ENCODE measurements at places on chromosomes 3 and 15. TPM values are rescaled to one million over a fixed set of nuclear protein-coding genes. Genes with fewer than 3 reads are reported as not detected.

DNA sequence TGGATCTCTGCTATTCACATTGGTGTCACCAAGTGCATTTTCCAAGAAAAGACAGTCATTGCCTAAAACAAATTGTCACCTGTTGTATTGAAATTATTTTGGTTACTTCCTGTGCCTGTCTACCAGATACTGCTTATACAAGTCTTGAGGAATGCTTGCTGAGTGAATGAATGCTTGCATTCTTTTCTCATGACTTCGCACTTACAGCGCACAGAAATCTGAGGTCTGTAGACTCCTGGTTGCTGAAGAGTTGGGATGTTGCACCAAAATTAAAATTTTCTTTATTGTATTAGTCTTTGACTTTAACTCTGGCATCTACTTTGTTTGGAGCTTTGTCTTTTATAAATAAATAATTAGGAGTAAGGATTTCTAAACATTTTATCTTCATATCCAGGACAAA lies 28.4 kb downstream of the SH3GL3 start:
- no peak for DNase-seq

- no peak for DNase-seq
Measured at GRCh38 chr15:78200276-78200930, 34.0 kb downstream of the ACSBG1 start.

- DNase-seq, result no peak
Measured at GRCh38 chr3:176359211-176359610, 838.1 kb downstream of the TBL1XR1 start.

GRCh38 chr3:152148579-152148978 lies 120.2 kb upstream of the MBNL1 start:
- no peak for DNase-seq

- no peak for DNase-seq
Measured at GRCh38 chr3:183914856-183915255, 30.2 kb upstream of the PARL start.

DNA sequence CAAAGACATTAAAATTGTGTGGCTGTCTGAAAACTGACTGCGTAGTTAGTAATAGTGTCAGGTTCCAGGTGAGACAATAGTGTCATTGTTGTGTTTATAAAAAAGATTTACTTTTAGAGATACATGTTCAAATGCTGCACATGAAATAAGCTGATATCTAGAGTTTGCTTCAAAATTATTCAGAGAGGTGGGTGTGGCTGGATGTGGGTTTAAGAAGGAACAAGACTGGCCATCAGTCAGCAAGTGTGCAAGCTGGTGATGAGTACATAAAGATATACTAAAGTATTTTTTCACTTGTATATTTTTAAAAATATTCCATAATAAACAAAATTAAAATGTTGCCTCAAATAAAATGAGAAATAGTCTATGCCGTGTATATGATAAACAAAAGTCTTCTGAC lies 190.6 kb downstream of the ARRDC4 start:
- no peak for DNase-seq

GRCh38 chr3:100966807-100967206 lies 26.4 kb downstream of the ABI3BP start:
- no peak for DNase-seq

GRCh38 chr3:148999806-149000205 lies 8.5 kb downstream of the GYG1 start:
- DNase-seq, result no peak

- DNase-seq, result no peak
Measured at GRCh38 chr3:21551019-21551418, 200.0 kb downstream of the ZNF385D start.

- no peak for DNase-seq
Measured at GRCh38 chr3:116647996-116648395, 61.6 kb upstream of the TUSC7 start.

DNA sequence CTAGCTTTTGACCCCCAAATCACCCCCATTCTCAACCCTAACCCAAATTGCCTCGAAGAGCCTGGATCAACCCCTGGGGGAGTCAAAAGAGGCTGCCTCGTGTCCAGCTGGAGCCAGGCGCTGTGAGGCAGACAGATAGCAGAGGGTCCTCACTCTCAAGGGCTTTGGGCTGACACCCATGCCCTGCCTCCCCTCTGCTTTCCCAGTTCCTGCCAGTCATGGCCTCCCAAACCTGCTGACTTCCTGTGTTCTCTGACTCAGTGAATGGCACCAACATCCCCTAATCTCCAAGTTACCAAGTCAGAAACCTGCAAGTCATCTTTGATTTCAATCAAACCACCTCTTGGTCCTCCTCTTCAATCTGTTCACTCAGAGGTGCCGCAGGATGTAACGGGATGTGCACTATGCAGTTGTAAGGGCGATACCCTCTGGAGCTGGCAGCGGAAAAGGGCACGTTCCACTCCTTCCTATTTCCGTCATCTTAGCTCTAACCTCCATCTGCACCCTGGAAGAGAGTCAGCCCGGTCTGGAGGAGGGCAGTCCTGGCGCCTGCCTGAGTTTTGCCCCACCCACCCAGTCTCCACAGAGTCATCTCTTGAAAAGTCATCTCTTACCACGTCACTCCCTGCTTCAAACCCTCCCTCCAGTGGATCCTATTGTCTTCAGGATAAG lies 52.4 kb upstream of the FAM174B start:
- no peak for DNase-seq

DNA sequence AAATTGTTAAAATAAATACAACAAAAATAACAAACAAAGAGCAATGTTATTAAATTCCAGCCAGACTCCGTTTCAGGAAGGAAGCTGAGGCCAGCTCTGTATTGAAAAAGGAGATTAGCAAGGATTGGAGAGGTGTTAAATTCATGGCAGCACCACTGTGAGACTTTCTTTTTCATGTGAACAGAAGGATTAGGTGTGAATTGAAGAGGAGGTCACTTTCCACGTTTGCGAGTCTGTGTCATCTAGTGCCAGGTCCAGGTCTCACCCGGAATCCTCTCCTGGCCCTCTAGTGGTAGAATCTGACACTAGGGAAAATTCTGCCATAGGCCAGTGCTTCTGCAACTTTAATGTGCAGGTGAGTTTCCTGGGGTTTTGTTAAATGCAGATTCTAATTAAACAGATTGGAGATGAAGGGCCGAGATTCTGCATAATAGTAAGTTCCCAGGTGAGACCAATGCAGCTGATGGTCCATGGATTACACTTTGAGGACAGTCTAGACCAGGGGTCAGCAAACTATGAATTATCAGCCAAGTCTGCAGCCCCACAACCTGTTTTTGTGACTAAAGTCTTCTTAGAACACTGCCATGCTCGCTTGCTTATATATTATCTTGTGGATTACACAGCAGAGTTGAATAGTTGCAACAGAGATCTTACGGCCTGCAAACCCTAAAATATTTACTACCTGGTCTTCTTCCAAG lies 9.2 kb upstream of the SLC6A1 start:
- DNase-seq, result peak; percentile 18

GRCh38 chr3:47007001-47007400 lies 27.5 kb downstream of the NBEAL2 start:
- DNase-seq, result no peak

GRCh38 chr15:92117261-92117731 lies 263.8 kb downstream of the SLCO3A1 start:
- DNase-seq, result no peak

DNA sequence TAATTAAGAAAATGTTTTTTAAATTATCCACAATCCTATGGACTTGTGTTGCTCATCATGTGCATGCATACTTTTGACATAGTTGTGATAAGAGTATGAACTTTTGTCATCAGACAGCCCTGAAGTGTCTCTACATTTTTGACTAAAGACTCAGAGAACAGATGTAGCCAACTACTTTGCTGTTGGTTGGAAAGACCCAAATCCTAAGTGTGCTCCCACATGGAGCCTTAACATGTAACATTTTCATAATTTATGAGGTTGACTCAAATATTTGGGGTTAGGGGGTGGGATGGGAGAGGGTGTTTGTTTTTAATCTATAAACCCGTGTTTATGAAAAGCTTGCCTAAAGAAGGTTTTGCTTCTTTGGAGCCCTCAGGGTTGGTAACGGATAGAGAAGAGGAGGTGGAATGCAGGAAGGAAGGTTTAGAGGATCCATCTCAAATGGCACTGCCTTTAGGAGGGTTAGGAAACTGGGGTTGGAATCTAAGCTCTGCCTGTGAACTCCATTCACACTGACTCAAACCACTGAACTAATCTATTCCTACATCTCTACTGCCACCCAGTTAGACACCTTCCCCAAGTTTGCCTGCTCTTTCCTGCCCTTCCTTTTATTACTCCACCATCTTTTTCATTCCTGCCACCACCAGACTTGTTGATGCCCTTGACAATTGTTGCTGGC lies 3.7 kb downstream of the BOC start:
- no peak for DNase-seq

DNA sequence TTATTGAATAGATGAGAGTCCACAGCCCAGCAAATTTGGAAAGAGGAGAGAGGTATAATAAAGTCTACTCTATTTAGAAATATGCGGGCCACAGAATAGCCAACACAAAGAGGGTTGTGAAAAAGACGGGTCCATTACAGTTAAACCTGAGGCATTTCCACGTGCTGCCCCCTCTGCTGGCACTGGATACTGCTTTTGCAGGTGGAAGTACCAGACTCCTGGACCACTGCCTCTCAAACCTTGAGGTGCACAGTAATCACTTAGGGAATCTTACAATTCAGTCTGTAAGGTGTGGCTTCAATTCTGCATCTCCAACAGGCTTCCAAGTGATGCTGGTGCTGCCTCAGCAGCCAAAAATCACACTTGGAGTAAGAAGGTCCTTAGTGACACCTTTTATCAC lies 3.0 kb upstream of the TFDP2 start:
- DNase-seq, result no peak

DNA sequence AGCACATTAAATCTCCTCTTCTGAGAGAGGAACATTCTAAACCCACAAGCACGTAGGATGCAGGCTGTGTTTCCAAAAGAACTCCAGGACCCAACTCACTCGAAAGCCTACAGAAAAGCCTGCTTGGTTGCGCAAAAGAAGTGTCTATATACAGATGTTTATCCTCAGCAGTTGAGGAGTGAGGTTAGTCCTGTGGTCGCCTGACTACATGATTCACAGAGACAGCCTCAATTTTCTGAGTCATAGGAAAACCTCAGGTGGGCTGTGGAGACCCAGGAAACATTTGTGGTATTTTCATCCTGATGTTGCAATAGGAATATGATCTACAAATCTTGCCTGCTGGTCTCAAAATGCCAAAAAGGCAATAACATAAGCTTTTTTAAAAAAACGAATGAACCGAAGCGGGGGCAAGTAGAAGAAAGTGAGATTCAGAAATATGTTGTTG lies 183.8 kb upstream of the THRB start:
- DNase-seq, result no peak

- DNase-seq, result peak; percentile 38
Measured at GRCh38 chr3:161851941-161852566, 355.4 kb downstream of the OTOL1 start.

DNA sequence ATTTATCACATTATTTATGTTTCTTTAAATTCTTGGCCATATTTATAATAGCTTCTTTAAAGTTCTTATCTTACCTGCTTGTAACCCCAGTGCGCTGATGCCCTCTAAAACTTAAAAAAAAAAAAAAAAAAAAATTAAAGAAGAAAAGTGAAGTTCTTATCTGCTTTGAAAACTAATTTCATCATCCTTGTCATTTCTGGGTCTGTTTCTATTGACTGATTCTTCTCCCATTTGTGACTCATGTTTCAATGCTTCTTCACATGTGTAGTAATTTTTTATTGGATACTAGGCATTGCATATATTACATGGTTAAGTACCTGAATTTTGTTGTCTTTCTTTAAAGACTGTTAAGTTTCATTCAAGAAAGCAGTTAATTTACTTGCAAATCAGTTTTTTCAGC lies 3.4 kb upstream of the SEC22A start:
- DNase-seq, result no peak

DNA sequence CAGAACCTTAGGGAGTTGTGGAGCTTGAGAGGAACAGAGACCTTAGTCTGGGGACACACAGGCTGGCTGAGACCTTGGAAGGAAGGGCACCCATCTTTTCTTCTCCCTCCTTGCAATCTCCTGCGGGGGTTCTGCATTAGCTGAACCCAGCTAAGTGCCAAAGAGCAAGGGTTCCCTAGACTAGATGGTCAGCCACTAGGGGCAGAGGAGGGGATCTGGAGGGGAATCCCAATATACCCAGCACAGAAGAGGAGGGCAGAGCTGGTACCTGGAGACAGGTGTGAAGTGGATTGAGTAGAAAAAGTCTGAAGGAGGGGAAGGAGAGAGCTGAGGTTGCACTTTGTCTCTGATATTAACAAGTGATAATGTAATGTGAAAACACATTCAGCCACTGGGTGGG lies 212.8 kb downstream of the ADAMTS9 start:
- no peak for DNase-seq

DNA sequence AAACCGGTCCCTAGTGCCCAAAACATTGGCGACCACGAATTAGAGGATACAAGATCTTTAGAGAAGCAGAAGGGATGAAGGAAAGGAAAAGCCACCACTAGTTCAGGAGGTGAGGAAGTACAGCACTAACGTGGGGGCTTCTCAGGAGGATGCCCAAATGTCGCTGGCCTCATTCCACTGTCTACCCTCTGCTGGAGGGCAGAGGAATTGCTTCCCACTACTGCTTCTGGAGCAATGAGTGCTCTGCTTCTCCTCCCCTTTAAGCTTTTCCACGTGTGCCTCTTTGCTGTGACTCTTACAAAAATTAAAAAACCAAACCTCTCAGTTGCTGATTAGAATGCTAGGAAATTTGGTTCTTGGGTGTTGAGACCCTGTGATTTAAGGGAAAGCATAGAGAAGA lies 281.3 kb downstream of the CLSTN2 start:
- no peak for DNase-seq

DNA sequence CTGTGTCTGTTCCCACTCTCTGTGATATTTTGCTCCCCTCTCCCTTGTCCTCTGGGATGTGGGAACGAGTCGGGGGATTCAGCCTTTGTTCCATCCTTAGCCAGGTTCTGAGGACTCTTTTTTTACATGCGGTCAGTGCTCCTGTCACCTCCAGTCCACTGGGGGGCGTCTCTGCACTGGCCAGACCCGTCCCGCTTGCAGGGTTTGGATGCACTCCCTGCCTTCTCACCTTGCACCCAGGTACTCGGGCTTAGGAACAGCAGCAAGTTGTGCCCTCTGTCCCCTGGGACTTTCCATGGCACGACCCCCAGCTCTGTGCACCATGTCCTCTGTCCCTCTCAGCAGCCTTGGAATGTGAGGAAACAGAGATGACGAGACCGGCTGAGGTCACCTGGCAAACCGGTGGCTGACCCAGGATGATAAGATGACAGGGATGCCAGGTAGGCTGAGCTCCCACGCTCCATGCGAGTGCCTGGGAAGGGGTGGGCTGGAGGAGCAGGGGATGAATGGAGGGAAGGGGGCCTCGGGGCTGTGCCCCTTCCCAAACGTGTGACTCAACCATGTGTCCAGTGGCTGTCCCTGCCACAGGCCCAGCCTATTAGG lies 27.3 kb upstream of the FGD5 start:
- DNase-seq, result peak; percentile 77

- no peak for DNase-seq
Measured at GRCh38 chr3:143595456-143596077, 252.7 kb downstream of the SLC9A9 start.

ZPLD1 gene
- polyA plus RNA-seq, result not detected

RTP1 gene
- polyA plus RNA-seq, result not detected

LCTL gene
- polyA plus RNA-seq, result not detected

BOC gene
- 6.1 TPM for polyA plus RNA-seq

SPATA12 gene
- polyA plus RNA-seq, result not detected

CLDN11 gene
- polyA plus RNA-seq, result 1.6 TPM

MORC1 gene
- not detected for polyA plus RNA-seq

GPR171 gene
- 0.47 TPM for polyA plus RNA-seq

TNNC1 gene
- polyA plus RNA-seq, result 86.6 TPM

TRH gene
- polyA plus RNA-seq, result not detected

GOLGA6L9 gene
- polyA plus RNA-seq, result 1.3 TPM
